ENCODE measurements at places on chromosomes 2 and 18.

GRCh38 chr2:144630459-144631215 is 110.7 kb upstream of the ZEB2 start:
- no peak overlapping the region for H3K27ac ChIP-seq
- H3K4me3 ChIP-seq, result no peak overlapping the region
- H3K36me3 ChIP-seq, result no peaks in the 10 kb centered on the region
- H3K4me1 ChIP-seq, result no peaks in the 10 kb centered on the region
- H3K27me3 ChIP-seq, result peaks cover 3% of the 10 kb centered on the region

GRCh38 chr2:227607941-227608340 is 6.7 kb downstream of the SCYGR3 start:
- DNase-seq, result no peak
- H3K4me1 ChIP-seq, result peaks cover 4% of the 10 kb centered on the region
- H3K36me3 ChIP-seq, result no peaks in the 10 kb centered on the region
- peaks cover 49% of the 10 kb centered on the region for H3K27me3 ChIP-seq
- H3K4me3 ChIP-seq, result no peak overlapping the region

- H3K4me1 ChIP-seq, result no peaks in the 10 kb centered on the region
- DNase-seq, result no peak
- H3K36me3 ChIP-seq, result no peaks in the 10 kb centered on the region
- H3K27ac ChIP-seq, result no peak overlapping the region
- H3K4me3 ChIP-seq, result no peak overlapping the region
- H3K27me3 ChIP-seq, result peaks cover 8% of the 10 kb centered on the region
These were observed 115.2 kb downstream of the OSBPL6 start for GRCh38 chr2:178309541-178309940.

- H3K27me3 ChIP-seq, result no peaks in the 10 kb centered on the region
- DNase-seq, result no peak
- H3K36me3 ChIP-seq, result no peaks in the 10 kb centered on the region
- H3K4me3 ChIP-seq, result no peak overlapping the region
- H3K27ac ChIP-seq, result no peak overlapping the region
These were observed 199.8 kb downstream of the DPP10 start for GRCh38 chr2:114642166-114642770.

GRCh38 chr2:223800908-223801307 is 36.5 kb downstream of the AP1S3 start:
- DNase-seq, result no peak
- H3K27me3 ChIP-seq, result no peaks in the 10 kb centered on the region
- peaks cover 6% of the 10 kb centered on the region for H3K4me1 ChIP-seq
- H3K27ac ChIP-seq, result no peak overlapping the region
- H3K36me3 ChIP-seq, result no peaks in the 10 kb centered on the region
- H3K4me3 ChIP-seq, result no peak overlapping the region

All from activated naive CD4-positive, alpha-beta T cell treated with anti-CD3 and anti-CD28 coated beads, Interleukin-2, amount 10 ng/mL, durations not matched to agents 7 days and 5 days (primary cell).